ENCODE measurements at places on chromosomes 4 and X.
A peak's percentile ranks its signal among the peaks of the same experiment; 100 is the strongest.

GRCh38 chr4:99998062-99998867 lies 48.2 kb upstream of the H2AZ1 start:
- peak; percentile 44 for DNase-seq

GRCh38 chr4:10703156-10703555 lies 18.6 kb upstream of the CLNK start:
- peak; percentile 57 for DNase-seq

GRCh38 chr4:8468746-8469535 lies 28.4 kb downstream of the TRMT44 start:
- peak; percentile 50 for DNase-seq

DNA sequence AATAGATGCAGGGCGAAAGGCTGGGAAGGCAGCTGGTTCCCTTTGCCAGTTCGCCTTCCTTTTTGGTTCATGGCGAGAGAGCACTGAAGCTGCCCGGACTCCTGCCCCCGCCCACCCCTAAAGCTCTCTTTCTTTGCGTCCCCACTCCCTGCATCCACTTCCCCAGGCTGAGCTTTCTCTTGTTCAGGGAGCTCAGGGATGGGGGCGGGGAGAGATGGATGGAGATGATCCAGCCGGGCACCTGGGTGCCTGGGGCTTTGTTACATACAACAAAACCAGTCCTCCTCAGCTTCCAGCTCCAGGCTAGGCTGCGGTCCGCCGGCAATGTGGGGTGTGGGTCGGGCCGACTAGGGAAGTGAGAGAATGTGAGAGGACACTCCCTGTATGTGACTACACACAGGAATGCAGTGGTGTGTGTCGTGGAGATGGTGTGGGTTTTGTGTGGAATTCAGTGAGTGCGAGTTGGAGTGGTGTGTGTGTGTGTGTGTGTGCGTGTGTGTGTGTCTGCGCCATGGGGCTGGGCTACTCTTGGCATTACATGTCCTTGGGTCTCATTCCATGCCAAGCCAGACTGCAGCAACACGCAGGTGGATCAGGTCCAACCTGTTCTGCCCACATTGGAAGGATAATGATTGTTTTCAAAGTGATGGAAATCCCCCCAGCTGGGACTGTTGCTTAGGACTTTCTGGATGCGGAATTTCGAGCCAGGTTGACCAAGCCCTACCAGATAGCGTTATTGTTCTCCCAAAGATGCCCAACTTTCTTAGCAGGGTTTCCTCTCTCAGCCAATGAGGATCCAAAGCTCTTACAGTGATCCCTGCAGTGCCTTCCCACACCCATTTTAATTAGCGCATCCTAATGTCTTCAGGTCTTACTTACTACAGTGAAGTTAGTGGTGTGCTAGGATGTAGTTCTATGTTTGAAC lies 149.4 kb upstream of the CHRDL1 start:
- DNase-seq: no peak

GRCh38 chrX:29941287-29941686 lies 274.1 kb upstream of the MAGEB2 start:
- no peak for DNase-seq

DNA sequence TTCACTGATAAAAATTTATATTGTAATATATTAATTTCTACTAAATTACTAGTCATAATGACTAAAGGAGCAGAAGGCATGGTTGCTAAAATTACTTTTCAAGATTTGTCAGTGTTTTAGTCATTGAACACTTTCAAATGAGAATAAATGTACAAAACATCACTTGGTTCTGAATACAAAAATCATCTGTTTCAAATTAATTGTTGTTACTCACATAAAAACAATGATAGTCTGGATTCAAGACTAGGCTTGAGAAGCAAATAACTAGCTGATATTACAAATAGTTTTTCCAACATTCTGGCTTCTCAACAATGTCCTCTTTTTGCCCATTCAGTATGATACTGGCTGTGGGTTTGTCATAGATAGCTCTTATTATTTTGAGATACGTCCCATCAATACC lies 112.5 kb downstream of the ANAPC10 start:
- peak; percentile 35 for DNase-seq

DNA sequence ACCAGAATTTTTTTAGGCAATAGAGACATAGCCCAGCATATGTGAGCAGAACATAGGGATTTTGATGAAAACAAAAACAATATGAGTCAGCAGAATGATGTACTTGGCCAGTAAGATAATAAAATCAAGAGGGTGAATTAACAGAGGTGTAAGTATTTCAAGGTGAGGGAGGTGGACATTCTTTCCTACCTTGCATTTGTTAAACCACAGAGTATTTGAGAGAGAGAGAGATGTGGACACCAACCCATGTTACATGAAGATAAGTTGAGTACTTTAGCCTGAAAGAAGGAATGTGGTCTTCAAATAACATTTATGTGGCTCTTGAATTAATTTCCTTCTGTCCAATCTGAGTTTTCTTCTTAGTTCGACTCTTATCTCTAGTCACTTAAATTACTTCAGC lies 68.6 kb downstream of the DIAPH2 start:
- no peak for DNase-seq

GRCh38 chrX:1444561-1445500 lies 7.9 kb downstream of the ASMTL start:
- no peak for DNase-seq

GRCh38 chrX:65406532-65406931 lies 128.1 kb downstream of the LAS1L start:
- DNase-seq: no peak

DNA sequence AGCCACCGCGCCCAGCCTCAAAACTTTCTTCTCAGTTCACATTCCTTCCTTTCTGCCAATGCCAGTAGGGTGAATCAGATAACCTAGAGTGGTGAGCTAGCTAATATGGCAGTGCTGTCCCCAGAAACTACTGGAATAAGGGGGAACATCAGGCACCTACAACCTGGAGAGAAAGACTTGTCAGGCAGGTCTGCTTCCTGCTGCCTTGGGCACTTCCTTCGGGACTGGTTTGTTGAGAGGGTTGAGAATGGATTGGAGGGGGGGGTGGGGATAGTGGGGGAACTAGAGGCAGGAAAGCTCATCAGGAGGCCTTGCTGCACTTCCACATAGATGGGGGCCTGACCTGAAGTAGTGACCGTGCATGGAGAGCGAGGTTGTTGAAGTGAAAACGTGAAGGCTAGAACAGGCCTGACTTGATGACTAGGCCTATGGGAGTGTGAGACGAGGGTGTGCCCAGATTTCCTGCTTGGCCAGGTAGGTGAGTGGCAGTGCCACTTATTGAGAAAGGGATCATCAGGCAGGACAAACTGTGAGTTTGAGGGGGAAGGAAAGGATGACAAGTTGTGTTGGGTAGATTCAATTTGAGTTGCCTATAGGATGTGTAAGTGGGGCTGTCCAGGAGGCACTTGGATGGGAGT lies 33.4 kb downstream of the SLC25A5 start:
- DNase-seq: no peak

GRCh38 chr4:22072240-22072639 lies 123.7 kb upstream of the KCNIP4 start:
- DNase-seq: no peak

GRCh38 chr4:125084608-125085007 lies 230.1 kb upstream of the FAT4 start:
- DNase-seq: no peak

DNA sequence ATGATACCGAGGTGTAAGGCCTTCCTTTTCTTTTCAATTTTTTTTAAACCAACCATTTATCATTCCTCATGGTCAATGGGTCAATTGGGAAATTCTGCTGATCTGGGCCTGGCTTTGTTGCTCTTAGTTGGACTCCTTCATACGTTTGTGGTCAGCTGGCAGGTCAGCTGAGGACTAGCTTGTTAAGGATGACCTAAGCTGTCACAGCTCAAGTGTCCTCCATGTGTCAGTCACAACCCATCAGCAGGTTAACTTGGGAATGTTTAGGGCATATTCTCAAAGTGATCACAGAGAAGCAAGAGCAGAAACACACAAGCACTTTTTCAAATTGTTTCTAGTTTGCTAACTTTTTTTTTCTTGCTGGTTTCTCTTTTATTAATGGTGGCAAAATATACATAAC lies 117.4 kb upstream of the MAB21L2 start:
- DNase-seq: no peak

DNA sequence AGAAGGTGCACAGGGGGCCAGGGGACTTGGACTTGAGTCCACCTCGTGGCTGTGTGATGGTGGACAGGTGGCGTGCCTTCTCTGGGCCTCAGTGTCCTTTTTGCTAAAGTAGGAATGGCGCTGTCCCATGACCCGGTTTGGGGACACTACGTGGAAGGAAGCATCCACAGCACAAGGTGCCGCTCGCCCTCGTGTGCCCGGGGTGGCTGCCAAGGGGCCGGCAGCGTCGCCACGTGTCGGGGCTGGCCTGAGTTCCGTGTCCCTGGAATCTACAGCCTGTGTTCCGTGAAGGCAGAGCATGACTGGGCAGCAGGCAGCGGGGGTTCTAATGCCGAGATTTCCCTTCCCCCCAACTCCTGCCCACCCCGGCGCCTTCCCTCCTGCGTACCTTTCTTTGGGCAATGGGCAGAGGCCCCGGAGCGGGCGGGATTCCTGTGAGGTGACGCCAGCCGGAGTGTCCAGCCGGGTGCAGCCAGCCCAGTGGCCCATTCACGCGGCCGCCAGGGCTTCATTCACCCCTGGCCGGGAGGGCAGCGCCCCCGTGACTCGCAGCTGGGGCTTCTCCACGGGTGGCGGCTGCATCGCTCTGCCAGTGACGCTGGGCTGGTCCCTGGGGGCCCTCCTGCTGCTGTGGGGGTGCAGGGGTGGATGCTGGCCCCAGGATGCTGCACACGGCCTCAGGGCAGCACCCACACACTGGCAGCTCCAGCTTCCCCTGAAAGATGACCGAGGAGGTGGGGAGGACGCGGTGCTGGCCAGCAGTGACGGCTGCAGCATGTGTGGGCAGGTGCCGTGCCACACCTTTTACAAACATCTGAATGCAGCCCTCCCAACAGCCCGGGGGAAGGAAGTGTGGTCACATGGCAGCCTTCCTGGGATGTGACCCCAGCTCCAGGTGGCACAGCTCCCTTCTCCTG lies 21.2 kb downstream of the DOK7 start:
- no peak for DNase-seq

DNA sequence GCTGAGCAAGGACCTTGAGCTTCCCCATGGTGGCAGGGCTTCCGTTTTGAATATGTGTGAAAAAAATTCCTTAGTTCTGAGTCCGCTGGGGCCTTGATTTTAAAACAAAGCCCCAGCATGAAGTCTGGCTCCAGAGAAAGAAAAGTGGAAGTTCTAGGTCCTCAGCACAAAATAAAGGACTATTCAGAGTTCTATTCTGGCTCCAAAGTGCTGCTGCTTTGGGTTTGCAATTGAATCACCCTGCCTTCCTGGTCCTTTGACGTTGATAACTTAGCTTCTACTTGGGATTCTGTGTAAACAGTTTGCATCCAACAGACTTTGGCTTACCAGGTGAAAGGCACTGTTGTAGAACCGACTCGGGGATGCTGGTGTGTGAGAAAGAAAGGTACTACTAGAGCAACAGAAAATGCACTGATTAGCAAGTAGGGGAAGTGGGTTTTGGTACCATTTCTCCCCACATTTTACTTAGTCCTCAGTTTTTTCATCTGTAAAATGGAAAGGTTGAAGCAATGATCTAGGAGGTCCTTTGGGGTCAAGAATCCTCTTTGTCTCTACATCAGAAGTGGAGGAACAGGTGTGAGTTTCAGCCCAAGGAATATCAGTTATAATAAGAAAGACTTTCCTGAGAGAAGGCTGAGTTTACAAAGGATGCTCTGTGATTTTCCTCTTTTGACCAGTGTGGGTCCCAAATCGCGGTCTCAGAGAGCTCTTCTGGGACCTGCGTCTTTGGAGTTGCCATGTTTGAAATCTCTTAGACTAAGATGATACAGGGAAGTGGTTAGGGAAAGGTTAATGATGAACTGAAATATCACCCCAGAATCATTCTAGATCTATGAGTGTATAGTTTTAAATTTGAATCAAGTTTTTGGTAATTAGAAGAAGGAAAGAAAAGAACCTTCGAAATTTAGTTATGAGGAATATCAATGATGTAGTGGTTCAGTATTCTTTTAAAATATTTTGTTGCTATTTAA lies 28.2 kb downstream of the IGFBP7 start:
- DNase-seq: no peak

DNA sequence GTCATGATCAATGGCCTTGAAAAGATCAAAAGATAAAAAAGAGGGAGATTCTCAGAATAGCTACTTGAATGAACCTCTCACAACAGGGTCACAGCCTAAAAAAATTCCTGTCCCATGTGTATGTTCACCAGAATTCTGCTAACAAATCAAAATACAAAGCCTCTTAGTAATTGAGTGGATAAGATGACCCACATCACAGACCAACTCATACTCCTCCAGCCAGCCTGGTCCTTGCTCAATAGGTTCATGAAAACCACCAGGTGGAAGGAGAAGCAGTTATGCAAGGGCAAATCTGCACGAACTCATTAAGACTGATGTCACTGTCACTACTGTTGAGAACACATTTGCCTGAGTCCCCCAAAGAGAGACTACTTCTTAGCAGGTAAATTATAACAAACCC lies 21.5 kb downstream of the WDFY3 start:
- DNase-seq: peak; percentile 21

GRCh38 chr4:152106113-152106763 lies 345.4 kb upstream of the GATB start:
- DNase-seq: peak; percentile 97

DNA sequence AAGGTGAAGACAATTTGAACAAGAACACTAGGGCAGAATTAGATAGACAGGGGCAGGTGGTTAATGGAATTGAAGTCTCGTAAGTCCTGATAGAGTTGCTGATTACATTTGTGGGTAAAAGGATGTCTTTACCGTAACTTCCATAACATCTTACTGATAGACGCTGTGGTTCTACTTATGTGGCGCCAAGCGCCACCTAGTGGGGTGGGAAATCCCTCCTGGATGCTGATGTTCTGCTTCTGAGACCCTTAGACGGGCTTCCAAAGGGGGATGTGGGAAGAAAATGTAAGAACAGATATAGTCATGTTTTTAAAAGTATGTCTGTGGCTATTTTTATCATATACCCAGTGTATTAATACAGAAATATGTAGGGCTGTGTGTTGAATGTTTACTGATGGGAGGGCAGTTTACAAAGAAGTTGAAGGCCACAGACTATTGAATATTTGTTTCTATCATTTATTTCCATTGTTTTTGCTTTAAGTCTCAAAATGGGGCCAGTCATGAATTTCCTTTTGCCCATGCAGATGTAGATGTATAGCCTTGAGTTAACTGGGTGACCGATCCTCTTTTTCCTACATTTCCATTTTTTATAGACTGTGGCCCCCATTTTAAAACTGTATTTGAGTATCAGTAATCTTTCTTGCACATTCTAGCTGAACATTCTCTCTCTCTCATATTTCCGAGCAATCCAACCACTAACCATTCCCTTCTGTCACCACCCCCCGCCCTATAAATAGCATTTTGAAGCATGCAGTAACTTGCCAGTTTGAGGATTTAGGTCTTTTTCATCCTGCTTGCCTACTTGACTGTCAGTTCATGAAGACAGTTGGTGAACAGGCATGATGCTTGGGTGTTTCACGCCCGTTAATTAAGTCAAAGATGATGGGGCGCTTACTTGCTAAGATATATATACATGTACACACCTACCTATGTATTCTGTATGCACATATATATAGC lies 12.1 kb upstream of the TLR8 start:
- peak; percentile 24 for DNase-seq
